Fibroblast of skin of right quadriceps (primary cell): ENCODE measurements at places on chromosomes 1 and 21.

DNA sequence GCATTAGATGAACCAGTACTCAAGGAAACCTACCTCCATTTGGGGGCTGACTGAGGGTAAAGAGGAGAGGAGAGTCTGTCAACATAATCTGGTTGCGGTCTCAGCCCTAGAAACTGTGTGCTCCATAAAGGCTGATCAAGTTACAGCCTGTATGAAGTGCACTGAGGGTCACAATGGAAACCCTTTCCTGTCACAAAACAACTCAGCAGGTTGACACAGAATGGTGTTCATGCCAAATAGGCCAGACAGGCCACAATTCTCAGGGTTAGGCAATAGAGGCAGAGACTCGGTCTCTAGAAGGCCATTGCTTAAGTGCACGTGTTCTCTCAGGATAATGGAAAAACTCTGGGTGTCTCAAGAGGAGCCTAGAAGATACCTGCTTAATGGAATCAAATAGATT, 4.1 kb upstream of the ANKRD35 start:
- DNase-seq, result no peak

DNA sequence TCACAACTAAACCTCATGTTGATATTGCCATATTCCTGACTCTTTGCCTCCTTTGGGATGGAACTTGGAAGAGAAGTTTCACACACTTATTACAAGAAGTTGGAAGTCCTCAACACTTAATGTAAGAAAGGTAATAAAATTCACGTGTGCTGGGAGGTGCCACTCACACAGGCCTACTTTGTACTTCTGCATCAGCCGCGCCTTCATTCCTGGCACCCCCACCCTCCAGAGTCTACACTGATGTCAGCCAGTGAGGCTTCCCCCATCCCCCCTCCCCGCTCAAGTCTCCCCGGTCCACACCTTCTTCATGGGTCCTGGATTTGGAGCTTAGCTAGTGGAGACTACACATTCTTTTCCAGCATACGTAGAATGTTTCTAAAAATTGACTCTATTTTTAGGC, 24.8 kb upstream of the SLC45A1 start:
- DNase-seq, result peak; percentile 47

GRCh38 chr1:156766298-156767100, 836 bp upstream of the PRCC start:
- no peak for DNase-seq

DNA sequence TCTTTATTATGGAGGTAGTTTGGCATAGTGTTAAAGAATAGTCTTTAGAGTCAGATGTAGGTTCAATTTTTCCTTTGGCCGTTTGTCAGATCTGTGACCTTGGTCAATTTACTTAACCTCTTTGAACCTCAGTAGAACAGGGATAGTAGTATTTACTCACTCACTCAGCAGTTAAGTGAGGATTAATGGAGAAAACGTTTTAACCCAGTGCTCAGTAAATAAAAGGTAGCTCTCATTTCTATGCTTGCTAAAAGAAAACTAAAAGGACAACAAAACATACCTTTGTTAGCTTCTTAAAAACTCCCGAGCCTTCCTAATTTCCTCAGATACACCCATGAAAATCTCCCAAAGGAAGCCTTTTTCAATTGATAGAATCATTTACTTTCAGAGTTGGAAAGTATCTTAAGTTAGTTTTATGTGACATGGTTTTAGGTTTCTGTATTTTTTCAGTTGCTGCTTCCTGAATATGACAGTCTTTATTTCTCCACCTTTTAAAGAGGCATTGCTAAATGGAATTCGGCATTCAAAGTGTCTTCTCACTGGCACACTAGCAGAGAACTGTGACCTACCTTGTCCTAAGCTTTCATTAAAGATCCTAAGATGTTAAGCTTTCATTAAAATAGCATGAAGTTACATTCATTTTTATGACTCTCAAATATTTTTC, 7.8 kb downstream of the ABCD3 start:
- DNase-seq, result no peak

- no peak for DNase-seq
Measured at GRCh38 chr1:52558941-52559340, 6.0 kb upstream of the TUT4 start.

DNA sequence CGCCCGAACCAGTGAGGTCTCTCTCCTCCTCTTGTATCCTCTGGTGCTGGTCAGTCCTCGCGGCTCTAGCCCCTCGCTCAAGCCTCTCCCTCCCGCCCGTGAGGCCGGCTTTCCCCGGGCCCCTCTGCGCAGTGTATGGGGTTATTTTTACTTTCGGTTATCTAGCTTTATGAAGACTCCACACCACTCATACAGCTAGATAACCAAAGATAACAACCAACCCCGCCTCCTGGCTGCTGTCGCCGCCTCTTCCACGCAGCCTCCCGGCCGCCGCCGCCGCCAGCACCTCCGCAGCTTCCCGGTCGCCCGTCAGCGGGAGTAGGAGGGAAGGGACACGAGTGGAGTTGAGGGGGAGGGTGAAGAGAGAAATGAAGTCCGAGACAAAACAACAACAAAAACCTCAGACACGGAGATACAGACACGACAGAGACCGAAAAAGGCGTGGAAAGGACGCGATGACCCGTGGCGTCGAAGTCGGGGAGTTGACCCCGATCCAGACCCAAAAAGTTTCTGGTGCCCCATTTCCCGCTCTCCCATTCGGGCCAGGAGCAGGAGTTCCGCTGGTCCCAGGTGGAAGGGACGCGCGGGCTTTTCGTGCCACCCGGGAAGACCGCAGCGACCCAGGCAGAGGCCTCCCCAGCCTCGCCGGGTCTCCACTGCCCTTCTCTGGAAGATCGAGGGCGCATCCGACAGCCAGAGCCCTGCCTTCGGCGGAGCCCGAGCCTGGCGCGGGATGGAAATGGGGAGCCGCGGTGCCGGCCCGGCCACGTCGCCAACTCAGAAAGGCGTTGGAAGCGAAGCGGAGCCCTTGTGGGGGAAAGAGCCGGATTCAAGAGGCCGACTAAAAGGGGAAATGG, 51.4 kb downstream of the RHBG start:
- no peak for DNase-seq

DNA sequence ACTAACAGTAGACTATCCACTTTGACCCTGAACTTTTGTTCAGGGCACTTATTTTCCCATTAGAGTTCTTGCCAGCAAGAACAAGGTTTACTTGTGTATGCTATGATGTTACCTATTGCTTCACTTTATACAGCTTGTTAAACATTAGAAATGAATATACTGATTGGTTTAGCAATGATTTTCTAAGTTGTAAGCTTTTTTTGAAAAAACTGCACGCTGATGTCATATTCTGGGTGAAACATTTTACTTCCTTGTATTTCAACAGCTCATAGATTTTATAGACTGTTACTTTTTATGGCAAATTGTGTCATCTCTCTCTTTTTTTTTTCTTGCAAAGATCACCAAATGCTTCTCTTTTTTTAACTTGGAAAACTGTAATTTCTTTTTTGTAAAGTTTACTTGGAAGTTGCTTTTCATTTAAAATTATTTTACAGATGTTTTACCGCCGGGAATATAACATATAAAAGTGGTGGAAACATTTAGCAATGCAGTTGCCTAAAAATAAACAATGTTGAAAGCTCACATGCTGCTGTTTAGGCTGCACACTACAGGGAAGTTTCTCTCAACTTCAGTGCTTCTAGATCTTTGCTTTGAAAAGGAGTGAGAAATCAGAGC, 215.3 kb upstream of the NFIA start:
- peak; percentile 57 for DNase-seq

GRCh38 chr1:114854693-114855320, at the start of gene SYCP1:
TSS of gene SYCP1 (plus strand) at chr1:114854863. CDS start at chr1:114855465, 602 bp downstream.
- DNase-seq, result no peak

DNA sequence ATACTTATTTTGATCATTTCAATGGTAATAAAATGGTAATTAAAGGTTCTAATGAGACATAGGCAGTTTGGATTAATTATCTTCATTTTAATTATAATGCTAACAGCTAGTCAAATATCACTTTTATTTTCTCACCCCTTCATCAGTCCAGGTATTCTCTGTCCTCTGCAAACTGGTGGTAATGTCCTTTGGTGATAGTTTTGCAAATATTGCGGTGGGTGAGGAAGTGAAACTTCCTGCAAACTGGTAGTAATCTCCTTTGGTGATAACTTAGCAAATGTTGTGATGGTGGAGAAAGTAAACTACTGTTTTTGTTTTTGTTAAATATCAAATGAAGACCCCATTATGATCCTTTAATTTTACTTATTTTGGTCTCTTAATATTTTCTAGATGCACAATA, 209.0 kb downstream of the AMY1C start:
- DNase-seq, result no peak

DNA sequence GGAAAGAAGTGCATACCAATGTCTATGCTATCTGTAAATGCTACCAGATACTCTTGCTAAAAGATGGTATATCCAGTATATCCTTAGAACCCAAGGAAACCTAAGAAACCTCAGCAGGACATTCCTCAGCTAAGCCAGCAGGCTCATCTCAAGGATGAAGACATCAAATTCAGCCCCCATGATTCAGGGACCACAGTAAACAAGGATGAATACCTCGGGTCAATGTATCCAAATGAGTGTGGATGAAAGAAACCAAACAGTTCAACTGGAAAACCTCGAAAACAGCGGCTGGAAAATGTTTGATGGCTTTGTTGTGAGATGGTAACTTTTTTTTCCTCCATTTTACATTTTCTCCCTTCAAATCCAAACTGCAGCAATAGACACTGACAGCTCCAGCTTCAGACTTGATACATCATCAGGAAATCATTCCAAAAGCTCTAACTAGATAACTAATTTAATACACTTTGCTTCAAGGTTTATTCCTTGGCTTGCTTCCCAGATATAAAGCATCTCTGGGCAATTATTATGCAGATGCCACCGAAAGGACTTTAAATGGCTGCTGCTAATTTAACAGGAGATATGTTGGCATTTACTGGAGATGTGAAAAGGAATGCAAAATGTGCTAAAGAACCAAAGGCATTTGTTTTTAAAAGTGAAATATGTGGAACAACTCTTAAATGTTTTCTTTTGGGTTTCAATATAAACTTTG, 73.6 kb downstream of the SMYD2 start:
- peak; percentile 53 for DNase-seq

GRCh38 chr1:175978476-175978875, 228.6 kb downstream of the COP1 start:
- DNase-seq, result no peak

- no peak for DNase-seq
Measured at GRCh38 chr1:31735571-31735970, 28.6 kb downstream of the ADGRB2 start.

GRCh38 chr1:51859735-51860134, 18.8 kb downstream of the NRDC start:
- DNase-seq, result no peak

- DNase-seq, result no peak
Measured at GRCh38 chr1:22778862-22779520, 68.4 kb downstream of the EPHB2 start.

- DNase-seq, result no peak
Measured at GRCh38 chr1:100581096-100581705, 43.3 kb downstream of the GPR88 start.

GRCh38 chr1:64581843-64582185, 111.9 kb downstream of the CACHD1 start:
- DNase-seq, result no peak

DNA sequence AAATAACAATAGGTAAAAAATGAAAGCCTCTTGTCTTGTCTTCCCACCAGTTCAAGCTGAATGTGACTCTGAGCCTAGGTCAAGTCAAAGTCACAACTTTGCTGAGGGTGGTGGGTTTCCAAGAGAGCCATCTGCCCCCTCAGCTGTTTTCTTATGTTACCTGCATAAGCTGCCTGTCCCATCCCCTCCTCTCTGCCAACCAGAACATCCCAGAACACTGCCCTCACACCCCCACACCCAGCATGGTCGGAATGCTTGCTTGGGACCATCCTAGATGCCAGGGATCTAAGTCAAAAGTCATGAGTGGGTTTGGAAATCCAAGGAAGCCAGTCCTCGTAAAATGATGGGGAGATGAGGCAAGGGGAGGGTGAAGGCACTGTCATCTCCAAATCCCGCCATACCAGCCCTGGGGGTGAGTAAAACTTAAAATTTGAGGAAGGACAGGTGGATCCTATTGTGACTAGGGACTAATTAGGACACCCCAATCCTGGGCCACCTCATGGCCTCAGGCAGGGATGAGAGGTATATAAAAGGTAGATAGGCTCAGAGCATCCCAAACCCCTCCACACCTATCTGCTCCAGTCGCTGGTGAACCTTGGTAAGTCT, at the start of gene SPRR5:
TSS of gene SPRR5 (plus strand) at position 556 of the 606 bp plus-strand sequence. CDS start 1,349 bp downstream, outside the sequence.
- DNase-seq, result no peak

DNA sequence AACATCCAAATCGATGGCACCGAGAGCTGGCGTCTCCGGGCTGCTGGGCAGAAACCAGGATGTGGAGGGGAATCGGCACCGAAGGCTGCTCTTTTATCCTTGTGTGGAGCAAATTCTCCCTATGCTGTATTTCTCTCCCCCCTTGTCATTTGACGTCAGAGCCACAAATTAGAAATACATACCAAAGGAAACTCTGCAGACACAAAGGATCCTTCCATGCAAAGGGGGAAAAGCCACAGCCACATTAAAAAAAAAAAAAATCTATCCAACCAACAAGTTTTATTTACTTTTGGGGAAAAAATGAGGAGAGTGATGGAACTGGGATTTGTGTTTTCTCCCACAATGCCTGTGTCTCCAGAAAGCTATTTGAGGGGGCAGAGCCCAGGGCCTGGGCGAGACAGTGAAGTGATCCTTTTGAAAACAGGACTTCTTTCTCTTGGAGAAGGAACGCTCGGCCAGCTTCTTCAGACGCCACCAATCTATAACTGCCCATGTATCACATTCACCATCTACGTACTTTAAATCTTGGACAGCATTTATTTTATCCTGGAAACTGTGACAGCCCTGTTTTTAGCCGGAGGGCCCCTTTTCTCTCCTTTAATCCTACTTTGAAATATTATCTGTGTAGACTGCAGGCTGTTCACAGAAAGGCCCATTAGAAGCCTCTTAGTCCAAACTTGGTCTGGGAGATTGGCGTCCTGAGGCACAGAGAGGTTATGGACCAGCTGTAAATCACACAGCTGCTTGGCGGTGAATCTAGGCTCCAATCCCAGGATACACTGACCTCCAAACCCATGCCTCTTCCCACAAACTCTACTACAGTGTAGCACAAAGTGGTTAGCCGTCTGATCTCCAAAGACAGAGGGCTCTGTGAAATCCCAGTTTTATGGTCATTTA, 4.5 kb downstream of the KANK4 start:
- peak; percentile 51 for DNase-seq
